Body of pancreas (tissue), 4 donors: ENCODE measurements at places on chromosomes 16 and 17. TPM values are rescaled to one million over a fixed set of nuclear protein-coding genes. Genes with fewer than 3 reads are reported as not detected.

DBNDD1 gene
- 14.8 TPM for total RNA-seq

MYO15A gene
- total RNA-seq, result under 0.01 TPM

ARHGDIG gene
- 140 TPM for total RNA-seq

NAGPA gene
- 7.9 TPM for total RNA-seq

ELP5 gene
- total RNA-seq, result 10.2 TPM

SYT17 gene
- total RNA-seq, result 3.9 TPM

DHRS7C gene
- total RNA-seq, result not detected

SDR42E1 gene
- total RNA-seq, result 2.6 TPM

DNA sequence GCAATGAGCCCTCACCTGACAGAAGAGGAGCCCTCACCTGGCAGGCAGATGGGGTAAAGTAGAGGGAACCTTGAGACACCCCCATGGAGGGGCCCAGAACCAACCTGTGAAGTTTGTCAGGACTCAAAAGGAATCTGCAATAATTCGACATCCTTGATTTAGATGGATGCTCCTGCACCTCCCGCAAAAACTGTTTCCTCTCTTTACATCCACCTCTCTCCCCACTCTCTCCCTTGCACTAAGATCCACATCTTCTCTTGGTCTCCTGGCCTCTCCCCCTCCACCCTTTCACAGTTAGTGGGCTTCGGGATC is 34.9 kb upstream of the RBFOX3 start:
- no peaks in the 10 kb centered on the region for H3K27me3 ChIP-seq
- no peak overlapping the region for H3K27ac ChIP-seq
- no peak for DNase-seq
- H3K36me3 ChIP-seq, result no peaks in the 10 kb centered on the region
- H3K4me3 ChIP-seq, result no peak overlapping the region

DNA sequence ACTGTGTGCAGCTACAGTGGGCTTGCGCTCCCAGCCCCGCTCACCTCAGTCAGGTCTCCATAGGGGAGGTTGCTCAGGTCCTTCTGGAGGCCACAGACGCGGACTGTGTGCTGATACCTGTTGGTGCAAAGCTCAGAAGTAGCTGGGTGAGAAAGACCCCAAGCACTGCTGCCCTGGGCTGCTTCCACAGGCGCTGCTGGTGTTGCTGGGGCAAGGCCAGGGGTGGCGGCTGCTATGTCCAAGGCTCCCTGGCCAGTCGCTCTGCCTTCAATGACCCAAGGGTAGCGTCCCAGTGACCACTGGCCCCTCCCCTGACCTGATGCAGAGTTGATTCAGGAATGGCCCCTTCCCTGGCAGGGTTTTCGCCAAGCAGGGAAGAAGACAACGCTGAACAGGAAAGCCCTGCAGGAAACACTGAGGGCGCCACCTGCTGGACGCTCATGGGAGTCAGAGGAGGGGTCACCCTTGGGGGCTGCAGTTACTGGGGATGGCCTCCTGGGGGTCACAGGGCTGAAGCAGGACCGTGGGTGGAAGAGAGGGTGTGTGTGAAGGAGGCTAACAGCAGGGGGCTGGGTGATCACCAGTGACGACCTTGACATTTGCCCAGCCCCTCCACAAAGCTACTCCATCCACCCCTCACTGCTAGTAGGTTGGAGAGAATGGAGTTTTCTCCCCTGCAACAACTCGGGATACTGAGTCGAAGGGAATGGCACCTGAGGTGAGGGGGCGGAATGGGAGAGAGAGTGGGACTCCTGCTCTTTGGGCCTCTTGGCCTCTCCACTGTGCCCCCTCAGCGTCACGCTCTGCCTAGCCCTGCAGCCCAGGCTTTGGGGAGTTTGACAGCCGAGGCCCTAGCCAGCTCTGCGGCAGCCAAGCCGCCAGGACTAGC is 38.3 kb downstream of the ABCC12 start:
- H3K36me3 ChIP-seq, result no peaks in the 10 kb centered on the region
- H3K27me3 ChIP-seq, result no peaks in the 10 kb centered on the region
- H3K27ac ChIP-seq, result no peak overlapping the region
- peaks cover 9% of the 10 kb centered on the region for H3K4me1 ChIP-seq

DNA sequence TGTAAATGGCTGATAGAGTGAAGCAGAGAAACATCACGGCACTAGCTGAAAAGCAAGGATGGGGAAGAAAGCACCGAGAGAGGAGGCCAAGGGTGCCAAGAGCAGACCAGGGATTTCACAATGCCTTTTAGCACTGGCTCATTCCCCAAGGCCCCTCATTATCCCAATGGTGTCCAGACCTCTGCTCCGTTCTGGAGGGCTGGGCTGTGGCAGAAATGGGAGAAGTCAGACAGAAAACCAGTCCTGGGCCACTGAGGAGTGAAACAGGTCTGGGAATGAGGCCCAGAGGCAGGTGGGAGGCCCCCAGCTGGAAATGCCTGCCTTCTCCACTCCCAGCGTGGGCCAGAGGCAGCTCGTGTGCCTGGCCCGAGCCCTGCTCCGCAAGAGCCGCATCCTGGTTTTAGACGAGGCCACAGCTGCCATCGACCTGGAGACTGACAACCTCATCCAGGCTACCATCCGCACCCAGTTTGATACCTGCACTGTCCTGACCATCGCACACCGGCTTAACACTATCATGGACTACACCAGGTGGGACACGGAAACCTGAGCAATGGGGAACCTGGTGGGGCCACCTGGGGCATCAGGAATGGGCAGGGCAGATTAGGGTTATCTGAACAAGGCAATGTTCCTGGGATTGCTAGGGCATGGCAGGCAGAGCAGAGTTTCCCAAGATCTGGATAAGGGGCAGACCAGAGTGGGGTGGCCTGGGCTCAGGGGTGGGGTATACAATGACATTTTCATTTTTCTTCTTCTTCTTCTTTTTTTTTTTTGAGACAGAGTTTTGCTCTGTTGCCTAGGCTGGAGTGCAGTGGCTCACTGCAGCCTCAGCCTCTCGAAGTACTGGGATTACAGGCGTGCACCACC is 20.3 kb downstream of the ANKRD40 start:
- H3K36me3 ChIP-seq, result no peaks in the 10 kb centered on the region
- no peak for DNase-seq
- H3K4me3 ChIP-seq, result no peak overlapping the region
- no peaks in the 10 kb centered on the region for H3K27me3 ChIP-seq

GRCh38 chr17:80921741-80922579 is 69.7 kb upstream of the CHMP6 start:
- H3K36me3 ChIP-seq, result no peaks in the 10 kb centered on the region
- no peaks in the 10 kb centered on the region for H3K27me3 ChIP-seq
- no peaks in the 10 kb centered on the region for H3K4me1 ChIP-seq

- no peaks in the 10 kb centered on the region for H3K36me3 ChIP-seq
- H3K4me3 ChIP-seq, result peak overlapping the region; percentile 75
- DNase-seq, result peak; percentile 40
Measured at GRCh38 chr17:8189041-8189710, 804 bp downstream of the BORCS6 start.

- H3K4me1 ChIP-seq, result peaks cover 21% of the 10 kb centered on the region
- H3K4me3 ChIP-seq, result no peak overlapping the region
- no peak for DNase-seq
Measured at GRCh38 chr17:82014432-82014831, 8.2 kb downstream of the CENPX start.

DNA sequence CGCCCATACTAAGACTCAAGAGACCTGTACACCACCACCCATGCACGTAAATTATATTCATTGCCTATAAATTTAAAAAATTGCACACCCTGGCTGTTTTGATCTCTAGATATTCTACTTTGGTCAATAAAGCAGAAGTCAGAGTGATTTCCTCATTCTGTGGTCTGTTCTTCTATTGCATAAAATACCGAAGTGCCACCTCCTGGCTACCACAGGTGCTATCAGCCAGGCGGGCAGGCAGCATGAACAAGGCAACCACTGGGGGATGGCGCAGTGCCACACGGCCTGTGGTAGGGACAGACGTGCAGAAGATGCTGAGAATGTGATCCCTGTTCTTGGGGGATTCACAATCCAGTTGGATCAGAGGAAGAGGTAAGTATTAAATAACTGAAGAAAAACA is 122.3 kb downstream of the CDK5R1 start:
- no peak overlapping the region for H3K4me3 ChIP-seq
- H3K4me1 ChIP-seq, result no peaks in the 10 kb centered on the region
- no peak overlapping the region for H3K27ac ChIP-seq
- H3K36me3 ChIP-seq, result no peaks in the 10 kb centered on the region

- H3K27ac ChIP-seq, result no peak overlapping the region
- peaks cover 22% of the 10 kb centered on the region for H3K4me1 ChIP-seq
- H3K4me3 ChIP-seq, result no peak overlapping the region
- no peaks in the 10 kb centered on the region for H3K36me3 ChIP-seq
Measured at GRCh38 chr17:21204935-21205334, 9.0 kb downstream of the TMEM11 start.

GRCh38 chr17:74457146-74457819 is 9.2 kb upstream of the CD300A start:
- no peaks in the 10 kb centered on the region for H3K27me3 ChIP-seq
- H3K4me3 ChIP-seq, result no peak overlapping the region
- H3K36me3 ChIP-seq, result no peaks in the 10 kb centered on the region
- peak; percentile 78 for DNase-seq
- no peak overlapping the region for H3K27ac ChIP-seq
- peaks cover 29% of the 10 kb centered on the region for H3K4me1 ChIP-seq

DNA sequence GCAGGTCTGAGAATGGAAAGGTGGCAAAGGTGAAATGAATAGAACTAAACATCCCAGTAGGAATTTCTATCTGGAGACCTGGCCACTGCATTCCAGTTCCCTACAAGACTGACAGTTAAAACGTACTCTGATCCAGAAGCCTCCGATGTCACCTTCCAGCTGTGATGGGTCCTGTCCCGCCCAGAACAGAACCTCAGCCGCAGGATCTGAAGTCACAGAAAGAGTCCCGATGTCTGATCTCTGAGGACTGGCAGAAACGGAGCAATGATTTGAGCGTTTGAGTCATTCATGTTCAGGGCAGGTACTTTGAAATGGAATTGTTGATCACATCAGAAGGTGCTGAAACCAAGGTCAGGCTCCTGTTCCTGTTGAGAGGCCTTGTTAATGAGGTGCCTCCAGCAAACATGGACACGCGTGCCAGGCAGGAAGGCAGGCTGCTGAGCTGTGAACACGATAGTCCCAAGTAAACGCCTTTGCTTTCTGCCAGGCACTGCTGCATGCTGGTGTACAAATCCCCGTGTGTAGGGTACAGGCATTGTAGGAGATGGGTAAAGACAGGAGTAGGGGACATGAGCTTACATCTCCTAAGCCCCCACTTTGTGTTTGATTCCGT is 61.4 kb downstream of the VAT1L start:
- DNase-seq, result peak; percentile 8
- H3K27ac ChIP-seq, result no peak overlapping the region
- no peaks in the 10 kb centered on the region for H3K36me3 ChIP-seq
- H3K4me1 ChIP-seq, result no peaks in the 10 kb centered on the region

GRCh38 chr17:8821446-8822105 is 22.4 kb upstream of the MFSD6L start:
- no peaks in the 10 kb centered on the region for H3K36me3 ChIP-seq
- no peak overlapping the region for H3K4me3 ChIP-seq
- no peaks in the 10 kb centered on the region for H3K4me1 ChIP-seq
- H3K27ac ChIP-seq, result no peak overlapping the region
- H3K27me3 ChIP-seq, result no peaks in the 10 kb centered on the region

- no peaks in the 10 kb centered on the region for H3K36me3 ChIP-seq
- H3K27me3 ChIP-seq, result no peaks in the 10 kb centered on the region
- no peak for DNase-seq
- H3K4me1 ChIP-seq, result no peaks in the 10 kb centered on the region
- no peak overlapping the region for H3K4me3 ChIP-seq
Measured at GRCh38 chr17:17988427-17988945, 15.8 kb downstream of the DRC3 start.

DNA sequence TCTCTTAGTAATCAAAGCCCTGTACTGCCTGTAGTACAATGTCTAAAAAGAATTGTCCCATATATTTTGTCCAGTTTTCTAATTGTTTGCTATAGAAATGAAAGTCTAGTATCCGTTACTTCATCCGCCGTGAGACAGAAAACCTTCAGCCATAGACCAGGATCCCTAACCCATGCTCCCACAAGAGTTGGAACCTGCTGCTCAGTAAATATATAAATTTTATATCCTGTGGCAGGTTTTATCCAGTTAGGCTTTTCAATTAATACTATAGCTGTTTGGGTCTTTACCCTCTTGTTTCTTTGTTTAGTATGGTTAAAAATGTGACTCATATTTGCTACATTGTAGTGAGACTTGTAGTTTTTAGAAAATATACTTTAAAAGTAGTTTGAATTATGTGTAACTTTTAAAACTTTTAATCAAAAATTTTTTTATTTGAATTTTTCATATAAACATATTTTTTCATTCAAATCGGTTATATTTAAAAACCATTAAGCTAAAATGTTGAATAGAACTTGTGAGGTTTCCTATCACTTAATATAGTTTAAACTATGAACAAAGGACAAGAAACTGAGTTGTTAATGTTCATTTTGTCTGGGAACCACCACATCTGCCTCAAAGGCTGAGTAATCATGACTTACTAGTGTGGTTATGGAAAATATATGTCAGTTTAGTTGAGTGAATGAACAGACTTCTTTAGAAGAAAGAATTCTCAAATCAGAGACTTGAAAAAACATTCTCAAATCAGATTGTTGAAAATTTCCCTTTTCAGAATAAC is 54.8 kb downstream of the VMP1 start:
- no peak for DNase-seq
- H3K4me1 ChIP-seq, result peaks cover 26% of the 10 kb centered on the region
- H3K36me3 ChIP-seq, result peaks cover 2% of the 10 kb centered on the region
- H3K27me3 ChIP-seq, result no peaks in the 10 kb centered on the region

DNA sequence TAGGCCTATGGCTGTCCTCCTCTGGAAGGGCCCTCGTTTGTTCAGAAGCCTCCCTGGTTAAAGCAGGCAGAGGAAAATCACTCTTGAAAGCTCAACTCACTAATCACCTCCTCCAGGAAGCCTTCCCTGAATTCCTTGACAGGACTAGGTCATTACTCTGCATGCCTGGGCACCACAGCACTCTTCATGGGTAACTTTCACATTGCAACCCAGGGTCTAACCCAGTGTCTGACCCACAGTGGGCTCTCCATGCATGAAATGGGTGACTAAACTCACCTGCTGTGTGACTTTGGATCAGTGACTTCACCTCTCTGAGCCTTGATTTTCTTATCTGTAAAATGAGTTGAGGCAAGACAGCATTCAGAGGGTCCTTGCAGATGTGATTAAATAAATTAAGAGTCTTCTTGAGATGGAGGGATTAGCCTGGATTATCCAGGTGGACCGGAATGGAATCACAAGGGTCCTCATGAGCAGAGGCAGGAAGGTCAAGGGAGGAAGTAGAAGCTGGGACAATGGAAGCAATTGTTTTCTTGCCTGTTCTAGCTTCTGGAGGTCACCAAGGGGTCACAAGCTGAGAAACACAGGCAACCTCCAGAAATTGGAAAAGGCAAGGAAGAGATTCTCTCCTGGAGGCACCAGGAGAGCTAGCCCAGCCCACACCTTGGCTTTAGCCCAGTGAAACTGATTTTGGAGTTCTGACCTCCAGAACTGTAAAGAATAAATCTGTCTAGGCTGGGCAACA is 3.8 kb upstream of the RAI1 start:
- H3K27ac ChIP-seq, result no peak overlapping the region
- H3K27me3 ChIP-seq, result no peaks in the 10 kb centered on the region
- DNase-seq, result no peak
- no peak overlapping the region for H3K4me3 ChIP-seq
